Cortex of kidney (tissue), 1 donor: ENCODE measurements at places on chromosomes 7 and 10.

DNA sequence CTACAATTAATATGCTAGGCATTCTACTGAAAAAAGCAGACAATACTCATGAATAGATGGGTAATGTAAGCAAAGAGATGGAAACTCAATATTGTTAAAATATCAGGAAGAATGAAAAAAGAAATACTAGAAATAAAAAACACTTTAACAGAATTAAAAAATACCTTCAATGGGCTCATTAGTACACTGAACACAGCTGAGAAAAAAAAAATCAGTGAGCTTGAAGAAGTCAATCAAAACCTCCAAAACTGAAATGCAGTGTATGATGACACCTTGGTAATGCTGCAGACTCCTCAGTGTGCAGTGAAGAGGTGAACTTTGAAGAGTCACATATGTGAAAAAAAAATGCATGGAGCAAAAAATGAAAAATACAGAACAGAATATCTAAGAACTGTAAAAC, 227.2 kb downstream of the TMEM26 start:
- DNase-seq = no peak

DNA sequence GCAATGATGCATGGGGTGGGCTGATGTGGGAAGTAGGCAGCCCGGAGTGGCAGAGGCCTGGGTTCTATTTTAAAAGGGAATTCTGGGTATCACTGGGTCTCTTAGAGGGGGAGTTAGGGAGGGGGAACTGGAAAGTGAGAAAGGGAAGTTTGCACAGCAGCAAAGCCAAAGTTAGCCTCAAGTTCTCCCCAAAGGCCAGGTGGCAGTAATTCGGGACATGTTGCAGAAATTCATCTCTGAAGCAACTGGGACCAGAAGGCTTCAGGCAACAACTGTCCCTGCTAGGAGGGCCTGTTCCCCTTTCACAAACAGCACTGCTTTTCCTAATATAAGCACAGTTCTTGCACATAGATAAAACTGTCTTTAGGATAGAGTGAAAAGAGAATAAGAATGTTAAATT, 67.4 kb downstream of the NOD1 start:
- no peak for DNase-seq

DNA sequence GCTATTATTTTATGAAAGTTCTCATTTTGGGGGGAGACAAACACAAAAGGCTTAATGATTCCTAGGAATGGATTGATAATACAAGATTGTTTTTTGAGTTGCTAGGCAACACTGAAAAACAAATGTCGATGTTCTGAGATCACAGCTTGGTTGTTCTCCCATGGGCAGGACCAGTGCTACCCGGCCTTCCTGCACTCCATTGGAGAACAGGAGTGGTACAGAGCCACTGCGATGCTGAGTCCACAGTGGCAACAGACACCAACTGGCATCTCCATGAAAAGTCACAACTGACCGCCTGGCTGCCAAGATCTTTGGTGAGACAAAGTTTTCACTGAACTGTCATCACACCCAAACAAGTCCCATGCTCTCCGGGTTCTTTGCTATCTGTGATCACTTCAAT, 68.9 kb upstream of the NMT2 start:
- DNase-seq = no peak

GRCh38 chr7:93758631-93759030, 131.9 kb downstream of the TFPI2 start:
- no peak for DNase-seq

- no peak for DNase-seq
These were observed 31.5 kb downstream of the MBL2 start for GRCh38 chr10:52740913-52741675.

DNA sequence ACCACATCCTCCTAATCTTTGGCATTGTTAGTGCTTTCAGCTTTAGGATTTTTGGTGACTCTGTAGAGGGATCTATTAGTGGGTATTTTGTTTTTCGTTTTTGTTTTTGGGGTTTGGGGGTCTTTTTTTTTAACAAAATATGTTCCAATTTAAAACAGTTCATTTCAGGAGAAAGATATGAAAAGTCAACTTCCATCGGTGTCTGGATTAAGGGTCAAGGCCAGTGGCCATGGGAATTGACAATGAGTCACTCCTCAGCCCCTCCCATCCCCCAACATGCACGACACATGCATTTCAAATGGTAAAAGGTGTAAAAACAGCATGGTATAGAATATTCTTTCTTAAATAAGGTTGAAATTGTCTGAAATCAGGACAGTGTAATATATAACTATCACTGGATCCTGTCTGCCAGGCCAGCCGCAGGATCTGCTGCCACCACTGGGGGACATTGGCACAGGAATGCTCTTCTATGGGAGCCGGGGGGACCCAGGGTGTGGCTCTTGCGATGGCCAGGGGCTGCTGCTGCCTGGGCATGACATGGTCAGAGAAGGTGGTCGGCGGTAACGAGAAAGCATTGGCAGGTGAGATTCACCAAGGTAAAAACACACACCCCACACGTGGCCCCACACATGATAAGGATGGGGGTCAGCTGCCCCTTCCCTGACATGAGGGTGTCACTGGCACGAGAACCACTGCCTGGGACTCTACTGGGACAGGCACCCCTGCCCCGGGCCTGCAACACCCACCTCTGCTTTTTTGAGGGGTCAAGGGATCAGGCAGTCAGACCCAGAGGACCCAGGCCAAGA, 126.2 kb upstream of the KCTD7 start:
- no peak for DNase-seq

DNA sequence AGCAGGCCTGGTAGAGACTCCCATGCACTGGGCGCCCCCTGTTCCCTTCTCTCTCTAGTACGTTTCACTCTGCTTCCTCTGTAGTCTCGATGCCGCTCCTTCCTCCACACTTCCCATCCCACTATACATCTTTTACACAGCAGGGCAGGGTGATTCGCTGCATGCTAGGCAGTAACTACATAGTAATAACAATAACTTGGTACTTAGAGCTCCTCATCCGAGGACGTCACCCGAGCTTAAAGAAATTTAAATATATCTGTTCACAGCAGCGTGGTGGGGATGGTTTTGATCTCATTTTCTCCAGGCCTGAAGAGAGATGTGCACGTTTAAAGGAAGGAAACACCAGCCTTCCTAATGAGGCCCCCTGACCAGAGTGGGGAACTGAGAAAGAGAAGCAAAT, 276.9 kb downstream of the SKAP2 start:
- no peak for DNase-seq

- no peak for DNase-seq
These were observed 230.4 kb downstream of the TNS3 start for GRCh38 chr7:47351233-47352154.

- DNase-seq = no peak
These were observed 12.8 kb downstream of the DNMBP start for GRCh38 chr10:99996671-99997648.

GRCh38 chr10:113927440-113927839, 73.0 kb downstream of the NHLRC2 start:
- no peak for DNase-seq

DNA sequence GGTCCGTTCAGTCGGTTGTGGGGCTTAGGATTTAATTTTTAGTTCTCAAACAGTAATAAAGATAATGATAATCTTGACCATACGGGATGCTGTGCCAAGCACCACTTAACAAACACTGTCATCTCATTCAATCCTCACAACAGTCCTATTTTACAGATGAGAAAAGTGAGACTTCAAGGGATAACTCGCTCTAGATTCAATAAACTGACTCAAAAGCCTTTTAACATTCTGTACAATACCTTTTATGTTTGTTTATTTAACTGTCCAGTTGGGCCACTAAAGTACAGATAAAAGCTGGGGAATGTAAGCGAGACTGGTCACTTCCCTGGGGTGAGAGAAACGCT, 437 bp upstream of the CFAP69 start:
- DNase-seq = no peak
